OCI-M1 (cell line): ENCODE measurements at places on chromosomes 12 and 14.

DNA sequence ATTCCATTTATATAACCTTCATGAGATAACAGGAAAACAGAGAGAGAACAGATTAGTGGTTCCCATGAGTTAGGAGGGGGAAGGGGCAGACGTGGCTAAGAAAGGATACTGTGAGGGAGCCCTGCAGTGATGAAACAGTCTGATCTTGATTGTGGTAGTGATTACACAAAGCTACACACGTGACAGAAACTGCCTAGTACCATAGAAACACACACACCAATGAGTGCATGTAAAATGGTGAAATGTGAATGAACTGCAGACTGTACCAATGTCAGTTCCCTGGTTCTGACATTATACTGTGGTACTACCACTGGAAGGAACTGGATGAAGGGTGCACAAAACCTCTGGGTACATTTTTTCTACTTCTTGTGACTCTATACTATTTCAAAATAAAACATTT lies 36.9 kb downstream of the NRDE2 start:
- peak; percentile 23 for DNase-seq

DNA sequence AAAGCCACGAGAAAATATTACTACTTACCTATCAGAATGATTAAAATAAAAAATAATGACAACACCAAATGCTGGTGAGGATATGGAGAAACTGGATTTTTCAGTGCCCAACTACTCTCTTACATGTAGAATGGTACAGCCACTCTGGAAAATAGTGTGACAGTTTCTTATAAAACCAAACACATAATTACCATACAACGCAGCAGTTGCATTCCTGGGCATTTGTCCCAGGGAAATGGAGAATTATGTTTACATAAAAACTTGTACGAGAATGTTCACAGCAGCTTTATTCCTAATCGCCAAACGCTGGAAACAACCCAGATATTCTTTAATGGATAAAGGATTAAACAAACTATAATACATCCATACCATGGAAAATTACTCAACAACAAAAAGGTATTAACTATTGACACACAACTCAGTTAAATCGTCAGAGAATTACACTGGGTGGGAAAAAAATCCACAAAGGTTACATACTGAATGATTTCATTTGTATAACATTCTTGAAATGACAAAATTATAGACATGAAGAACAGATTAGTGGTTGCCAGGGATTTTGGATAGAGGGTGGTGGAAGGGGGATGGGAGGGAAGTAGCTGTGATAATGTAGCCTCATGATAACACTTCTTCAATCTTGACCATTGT lies 35.4 kb downstream of the TAOK3 start:
- peak; percentile 22 for DNase-seq

GRCh38 chr12:97645726-97646125 lies 183.1 kb downstream of the RMST start:
- DNase-seq = no peak

- DNase-seq = no peak
Observed at GRCh38 chr14:89889626-89890025, 64.9 kb downstream of the EFCAB11 start.

- DNase-seq = no peak
Observed at GRCh38 chr12:82277582-82277981, 80.6 kb downstream of the CCDC59 start.

GRCh38 chr14:65794674-65795279 lies 382.2 kb downstream of the FUT8 start:
- DNase-seq = no peak

GRCh38 chr12:5244513-5244972 lies 187.4 kb upstream of the NTF3 start:
- DNase-seq = no peak
